ENCODE measurements at places on chromosomes 3 and 15.

GRCh38 chr3:65950340-65951326, 88.1 kb downstream of the MAGI1 start:
- no peak for DNase-seq

DNA sequence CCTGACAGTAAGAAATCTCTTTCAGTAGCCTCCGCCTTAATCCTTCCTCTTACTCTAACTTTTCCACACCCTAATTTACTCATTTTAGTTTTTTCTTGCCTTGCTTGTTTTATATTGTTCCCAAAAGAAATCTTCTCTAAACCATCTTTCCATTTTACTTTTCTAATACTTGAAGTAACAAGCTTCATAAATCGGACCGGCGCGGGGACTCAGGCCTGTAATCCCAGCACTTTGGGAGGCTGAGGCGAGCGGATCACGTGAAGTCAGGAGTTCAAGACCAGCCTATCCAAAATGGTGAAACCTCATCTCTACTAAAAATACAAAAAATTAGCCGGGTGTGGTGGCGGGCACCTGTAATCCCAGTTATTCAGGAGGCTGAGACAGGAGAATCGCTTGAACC, 17.3 kb downstream of the ZNF148 start:
- no peak for DNase-seq

DNA sequence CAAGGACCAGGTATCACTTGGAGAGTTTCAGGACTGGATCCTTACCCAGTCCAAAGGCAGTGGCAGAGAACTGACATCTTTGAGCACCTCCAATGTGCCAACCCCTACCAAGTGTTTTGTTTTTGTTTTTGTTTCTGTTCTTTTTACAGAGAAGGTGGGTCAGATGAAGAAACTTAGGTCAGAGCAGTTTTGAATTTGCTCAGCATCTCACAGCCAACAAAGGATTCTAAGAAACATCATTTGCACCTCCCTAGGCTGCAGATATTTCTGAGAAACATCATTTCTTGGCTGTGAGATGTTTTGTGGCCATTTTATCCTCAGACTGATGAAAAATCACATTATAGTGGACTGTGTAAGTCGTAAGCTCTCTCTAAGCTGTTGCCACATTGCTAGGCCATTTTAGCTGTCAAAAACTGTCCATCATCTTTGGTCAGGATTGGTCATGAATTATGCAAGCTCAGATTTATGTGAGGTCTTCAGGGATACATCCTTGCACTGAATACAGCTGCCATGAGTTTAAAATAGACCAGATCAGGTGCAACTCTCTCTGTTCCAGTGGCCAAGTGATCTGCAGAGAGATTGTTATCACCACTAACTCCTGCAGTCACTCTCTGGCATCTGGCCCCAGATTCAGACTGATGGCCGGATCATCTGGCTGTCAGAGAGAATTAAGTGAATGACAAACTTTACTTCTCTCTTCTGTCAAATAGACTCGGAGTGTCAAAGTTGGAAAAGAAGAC, 341.5 kb downstream of the EPHB1 start:
- no peak for DNase-seq

- DNase-seq: no peak
Measured at GRCh38 chr3:46925585-46925934, 48.0 kb downstream of the PTH1R start.

- DNase-seq: no peak
Measured at GRCh38 chr3:177250151-177250550, 52.9 kb upstream of the TBL1XR1 start.

DNA sequence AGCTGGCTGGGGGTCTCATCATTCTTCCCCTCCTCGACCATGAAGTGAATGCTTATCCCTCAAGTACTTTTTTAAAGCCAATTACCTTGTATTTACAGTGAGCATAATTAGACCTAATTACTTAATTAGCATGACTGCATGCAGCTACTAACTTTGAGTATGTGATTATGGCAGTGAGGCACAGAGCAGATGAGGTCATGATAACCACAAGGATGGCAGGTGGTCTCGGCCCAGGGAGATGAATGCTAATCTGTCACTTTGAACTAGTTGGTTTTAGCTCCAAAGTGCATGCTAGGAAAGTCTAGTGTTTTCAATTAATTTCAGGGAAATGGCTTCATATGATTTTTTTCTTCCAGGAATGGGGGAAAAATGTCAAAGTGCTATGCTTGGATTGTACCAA, 233.8 kb downstream of the NTRK3 start:
- DNase-seq: no peak

GRCh38 chr15:88529021-88529630, 17.4 kb downstream of the DET1 start:
- DNase-seq: no peak

DNA sequence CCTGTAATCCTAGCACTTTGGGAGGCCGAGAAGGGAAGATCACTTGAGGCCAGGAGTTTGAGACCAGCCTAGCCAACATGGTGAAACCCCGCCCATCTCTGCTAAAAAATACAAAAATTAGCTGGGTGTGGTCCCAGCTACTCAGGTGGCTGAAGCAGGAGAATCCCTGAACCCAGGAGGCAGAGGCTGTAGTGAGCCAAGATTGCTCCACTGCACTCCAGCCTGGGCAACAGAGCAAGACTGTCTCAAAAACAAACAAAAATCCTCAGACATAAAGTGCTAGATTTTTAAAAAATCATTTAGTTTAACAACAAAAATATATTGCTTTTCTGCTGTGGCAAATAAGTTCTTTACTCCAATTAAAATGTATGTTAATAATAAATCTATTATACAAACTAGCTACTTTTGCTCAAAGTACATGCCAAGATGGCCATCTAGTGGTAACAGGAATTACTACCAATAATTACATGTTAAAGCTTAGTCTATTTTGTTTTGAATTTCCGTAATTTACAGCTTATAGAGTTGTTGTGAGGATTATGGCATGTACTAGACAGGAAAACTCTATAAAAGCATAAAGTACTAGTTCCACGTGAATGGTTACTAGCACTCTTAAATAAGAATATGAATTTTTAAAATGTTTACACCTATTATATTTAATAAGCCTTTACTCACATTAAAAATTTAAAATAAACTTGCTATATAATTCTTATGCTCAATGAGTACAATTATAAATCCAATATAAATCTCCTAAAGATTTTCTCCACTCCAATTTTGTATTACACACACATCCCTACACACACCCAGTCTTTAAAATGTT, 39.0 kb downstream of the GABPB1 start:
- no peak for DNase-seq

- DNase-seq: no peak
Measured at GRCh38 chr3:120145542-120146285, 51.5 kb upstream of the GSK3B start.

DNA sequence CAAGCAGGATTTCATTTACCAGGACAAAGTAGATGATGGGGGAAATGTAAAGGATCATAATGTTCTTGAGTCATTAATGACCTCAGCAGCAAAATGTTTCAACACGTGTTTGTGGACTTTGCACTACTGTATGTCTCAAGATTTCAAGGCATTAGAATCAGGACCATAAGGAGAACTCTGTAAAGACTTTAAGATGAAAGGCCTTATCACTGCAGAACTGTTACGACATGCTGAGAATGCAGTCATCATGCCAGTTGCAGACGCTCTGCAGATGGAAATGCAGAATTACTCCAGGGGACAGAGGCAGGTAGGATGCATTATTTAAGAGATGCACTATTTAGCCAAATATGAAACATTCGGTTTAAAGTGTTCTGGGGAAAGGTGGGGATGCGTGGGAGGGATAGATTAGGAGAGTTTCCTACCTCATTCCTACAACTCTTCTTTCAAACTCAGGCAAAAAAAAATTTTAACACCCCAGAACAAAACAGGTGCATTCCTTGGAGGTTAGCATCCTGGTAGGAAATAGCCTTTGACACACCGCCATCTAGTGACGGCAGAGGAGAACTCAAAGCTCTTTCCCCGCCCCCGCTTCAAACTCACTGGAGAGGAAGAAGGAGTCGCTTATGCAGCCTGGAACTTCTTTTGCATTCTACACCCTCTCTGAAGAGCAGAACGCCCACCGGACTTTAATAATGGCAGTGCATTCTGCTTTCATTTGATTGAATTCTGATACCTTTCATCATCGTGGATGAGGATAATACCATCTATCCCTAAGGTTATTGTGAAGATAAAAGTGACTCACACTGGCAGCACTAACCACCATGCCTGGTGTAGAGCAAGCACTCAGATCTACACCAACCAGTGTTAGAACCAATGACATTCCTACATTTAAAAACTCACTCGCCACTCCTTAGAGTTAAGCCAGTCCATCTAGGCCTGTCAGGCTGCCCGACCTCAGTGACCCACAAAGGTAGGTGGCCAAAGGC, 43.1 kb upstream of the TOPAZ1 start:
- peak; percentile 59 for DNase-seq

DNA sequence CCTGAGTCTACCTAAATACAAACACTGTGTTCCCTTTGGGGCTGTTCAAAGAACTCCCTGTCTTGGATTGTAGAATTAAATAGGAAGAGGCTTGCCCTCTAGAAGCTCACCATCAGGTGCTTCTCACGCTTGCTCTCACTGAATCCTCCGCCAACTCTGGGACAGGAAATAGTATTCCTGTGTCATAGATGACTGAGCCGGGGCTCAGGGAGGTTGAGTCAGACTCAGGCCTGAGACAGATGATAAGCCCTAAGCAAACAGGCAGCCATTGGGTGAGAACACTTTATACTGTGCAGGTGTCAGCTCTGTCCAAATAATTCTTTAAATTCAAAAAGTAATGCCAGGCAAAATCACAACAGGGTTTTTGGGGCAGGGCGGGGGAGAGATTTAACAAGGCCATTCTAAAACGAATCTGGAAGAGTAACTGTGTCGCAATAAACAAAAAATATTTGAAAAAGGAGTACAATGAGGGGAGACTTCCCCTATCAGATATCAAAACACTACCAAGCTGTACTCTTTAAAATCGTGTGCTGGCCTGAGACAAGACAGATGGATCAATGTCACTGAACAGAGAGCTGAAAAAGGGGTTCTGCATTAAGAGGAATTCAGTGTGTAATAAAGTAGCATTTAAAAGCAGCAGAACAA, 59.0 kb downstream of the EPHB3 start:
- no peak for DNase-seq

GRCh38 chr3:195522254-195523023, 20.7 kb downstream of the PPP1R2 start:
- no peak for DNase-seq
